NK-92 treated with Interleukin-12 subunit alpha and Interleukin-12 subunit beta, amount 100 ng/mL, for 24 hours (cell line): ENCODE measurements at places on chromosomes 2 and 18.

- DNase-seq: no peak
These were observed 10.2 kb upstream of the ZNF407 start for GRCh38 chr18:74587441-74587840.

DNA sequence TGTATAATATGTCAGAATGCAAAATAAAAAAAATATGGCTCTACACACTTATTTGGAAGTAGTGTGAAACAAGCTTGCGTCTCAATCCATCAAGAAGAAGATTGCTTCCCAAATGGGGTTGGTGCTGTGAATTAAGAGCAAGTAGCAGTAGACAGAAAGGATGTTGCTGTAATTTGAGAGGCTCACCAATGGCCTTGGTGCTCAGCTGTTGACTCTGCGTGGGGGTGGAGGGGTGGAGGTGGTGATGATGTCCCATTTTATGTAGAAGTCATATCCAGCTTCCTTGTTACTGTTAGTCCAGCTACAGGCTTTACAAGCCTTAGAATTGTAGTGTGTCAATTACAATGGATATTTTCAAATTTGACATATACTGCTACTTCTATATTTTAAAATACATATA is 223.4 kb upstream of the RND3 start:
- DNase-seq: no peak

DNA sequence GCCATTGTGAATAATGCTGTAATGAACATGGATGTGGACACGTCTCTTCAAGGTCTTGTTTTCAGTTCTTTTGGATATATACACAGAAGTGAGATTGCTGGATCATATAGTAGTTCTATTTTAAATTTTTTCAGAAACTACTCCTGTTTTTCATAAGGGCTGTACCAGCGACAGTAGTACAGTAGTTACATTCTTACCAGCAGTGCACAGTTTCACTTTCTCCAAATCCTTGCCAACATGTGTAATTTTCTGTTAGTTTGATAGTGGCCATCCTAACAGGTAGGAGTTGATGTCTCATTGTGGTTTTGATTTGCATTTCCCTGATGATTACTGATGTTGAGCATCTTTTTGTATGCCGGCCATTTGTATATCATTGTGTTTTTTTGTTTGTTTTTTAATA is 81.7 kb downstream of the EPC2 start:
- no peak for DNase-seq

- DNase-seq: no peak
These were observed 21.7 kb downstream of the MTA3 start for GRCh38 chr2:42590176-42590575.

GRCh38 chr2:29660201-29660600 is 261.2 kb downstream of the ALK start:
- no peak for DNase-seq

DNA sequence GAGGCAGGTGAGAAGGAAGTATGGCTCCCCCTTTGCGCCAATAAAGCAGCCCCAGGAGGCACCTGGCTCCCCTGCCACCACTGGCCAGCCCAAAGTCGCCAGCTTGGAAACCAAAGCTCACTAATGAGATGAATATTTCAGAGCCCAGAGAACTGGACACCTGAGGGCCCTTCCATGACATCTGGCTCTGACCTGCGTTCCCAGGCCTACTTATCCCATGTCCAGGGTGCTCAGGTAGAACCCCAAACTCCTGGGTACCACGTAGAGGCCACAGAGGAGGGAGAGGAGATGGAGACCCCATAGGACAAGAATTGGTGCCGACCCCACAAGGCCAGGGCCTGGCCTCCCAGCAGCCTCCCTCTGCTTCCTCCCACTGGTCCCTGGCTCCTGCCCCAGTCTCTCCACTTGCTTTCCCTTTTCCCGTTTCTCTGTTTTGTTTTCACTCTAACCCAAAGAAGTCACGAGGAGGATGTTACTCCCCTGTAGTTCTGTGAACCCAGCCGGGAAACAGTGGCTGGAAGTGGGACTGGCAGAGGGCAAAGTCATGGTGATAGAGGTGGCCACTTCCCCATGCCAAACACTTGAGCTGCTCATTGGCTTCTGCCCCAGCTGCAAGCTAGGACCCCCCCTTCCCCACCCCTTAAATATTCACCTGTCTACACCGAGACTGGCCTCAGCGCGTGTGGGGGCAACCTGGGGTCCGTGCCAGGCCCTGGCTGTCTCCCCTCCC is 820 bp downstream of the TMBIM1 start:
- no peak for DNase-seq

GRCh38 chr2:8260213-8260612 is 421.6 kb upstream of the ID2 start:
- DNase-seq: no peak

GRCh38 chr2:191917430-191917881 is 70.6 kb upstream of the CAVIN2 start:
- DNase-seq: no peak

DNA sequence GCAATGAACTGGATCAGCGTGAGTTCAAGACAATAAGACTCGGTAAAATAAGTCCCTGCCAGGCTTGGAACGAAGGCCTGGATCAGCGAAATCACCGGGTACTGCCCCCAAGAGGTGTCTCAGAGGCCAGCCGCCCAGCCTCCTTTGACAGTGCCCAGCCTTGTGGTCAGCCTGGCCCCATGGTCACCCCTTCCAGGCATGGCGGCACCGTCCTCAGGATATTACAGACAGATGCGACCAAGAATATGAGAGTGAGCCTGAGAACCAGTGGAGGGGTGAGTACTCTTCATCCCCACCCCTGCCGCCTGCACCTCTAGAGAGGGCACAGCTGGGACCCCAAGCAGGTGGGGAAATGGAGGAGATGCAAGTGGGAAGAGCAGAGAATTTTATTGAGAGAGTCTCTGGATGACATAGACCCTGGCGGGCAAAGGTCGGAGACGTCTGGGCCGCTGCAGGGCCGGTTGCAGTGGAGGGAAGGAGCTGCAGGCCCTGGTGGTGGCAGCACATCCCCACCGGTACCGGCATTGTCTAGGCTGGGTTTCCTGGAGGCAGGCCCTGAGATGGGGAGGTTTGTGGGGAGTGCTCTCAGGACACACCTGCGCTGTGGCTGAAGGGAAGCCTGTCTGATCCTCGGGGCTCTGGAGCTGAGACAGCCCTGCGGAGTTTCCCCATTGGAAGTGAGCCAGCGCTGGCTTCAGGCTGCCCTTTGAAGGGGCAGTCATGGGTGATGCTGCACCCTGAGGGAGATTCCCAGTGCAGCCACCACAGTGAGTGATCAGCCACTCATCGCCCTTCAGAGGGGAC is 190.0 kb downstream of the SEPTIN10 start:
- DNase-seq: no peak

- DNase-seq: no peak
These were observed 184.4 kb downstream of the CNTNAP5 start for GRCh38 chr2:124209441-124209840.

DNA sequence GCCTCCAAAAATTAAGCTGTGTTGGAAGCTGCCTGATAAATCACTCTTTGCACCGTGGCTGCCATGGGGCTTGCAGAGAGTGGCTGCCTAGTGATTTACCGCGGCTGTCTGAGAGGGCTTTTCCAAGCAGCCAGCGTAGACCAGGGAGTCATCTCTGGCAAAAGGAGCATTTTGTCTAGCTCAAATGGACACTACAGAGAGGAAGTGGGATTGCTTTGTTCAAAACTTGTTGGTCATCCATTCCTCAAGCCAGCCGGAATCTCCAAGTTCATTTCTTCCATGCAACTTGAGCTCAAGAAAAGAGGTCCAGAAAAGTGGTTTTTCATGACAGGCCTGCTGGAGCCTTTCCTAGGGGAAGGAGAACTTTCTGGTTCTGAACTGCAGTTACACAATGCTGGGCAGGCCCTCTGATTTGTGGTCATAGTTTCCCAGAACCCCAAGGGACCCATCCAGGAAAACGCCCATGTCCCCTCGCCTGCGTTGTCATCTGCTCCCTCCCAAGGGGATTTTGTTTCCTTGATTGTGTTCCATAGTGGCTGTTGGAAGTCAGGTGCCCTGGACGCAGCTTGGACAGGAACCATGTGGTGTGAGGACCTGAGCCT is 108.1 kb downstream of the TRIB2 start:
- no peak for DNase-seq

GRCh38 chr2:190183539-190183938 is 121.0 kb upstream of the MSTN start:
- no peak for DNase-seq

DNA sequence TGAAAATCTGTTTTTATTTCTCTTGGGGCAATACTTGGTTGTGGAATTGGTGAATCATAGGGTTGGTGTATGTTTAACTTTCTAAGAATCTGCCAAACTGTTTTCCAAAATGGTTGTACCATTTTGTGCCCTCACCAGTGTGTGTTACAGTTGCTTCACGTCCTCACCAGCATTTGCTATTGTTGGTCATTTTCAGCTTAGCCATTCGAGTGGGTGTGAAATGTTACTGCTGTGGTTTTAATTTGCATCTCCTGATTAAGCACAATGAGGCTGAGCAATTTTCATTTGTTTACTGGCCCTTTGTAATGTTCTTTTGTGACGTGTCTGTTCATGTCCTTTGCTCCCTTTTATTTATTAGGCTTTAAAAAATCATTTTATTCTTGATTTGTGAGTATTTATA is 49.7 kb downstream of the FOSL2 start:
- no peak for DNase-seq

- no peak for DNase-seq
These were observed 37.4 kb downstream of the DNMT3A start for GRCh38 chr2:25304321-25304720.

DNA sequence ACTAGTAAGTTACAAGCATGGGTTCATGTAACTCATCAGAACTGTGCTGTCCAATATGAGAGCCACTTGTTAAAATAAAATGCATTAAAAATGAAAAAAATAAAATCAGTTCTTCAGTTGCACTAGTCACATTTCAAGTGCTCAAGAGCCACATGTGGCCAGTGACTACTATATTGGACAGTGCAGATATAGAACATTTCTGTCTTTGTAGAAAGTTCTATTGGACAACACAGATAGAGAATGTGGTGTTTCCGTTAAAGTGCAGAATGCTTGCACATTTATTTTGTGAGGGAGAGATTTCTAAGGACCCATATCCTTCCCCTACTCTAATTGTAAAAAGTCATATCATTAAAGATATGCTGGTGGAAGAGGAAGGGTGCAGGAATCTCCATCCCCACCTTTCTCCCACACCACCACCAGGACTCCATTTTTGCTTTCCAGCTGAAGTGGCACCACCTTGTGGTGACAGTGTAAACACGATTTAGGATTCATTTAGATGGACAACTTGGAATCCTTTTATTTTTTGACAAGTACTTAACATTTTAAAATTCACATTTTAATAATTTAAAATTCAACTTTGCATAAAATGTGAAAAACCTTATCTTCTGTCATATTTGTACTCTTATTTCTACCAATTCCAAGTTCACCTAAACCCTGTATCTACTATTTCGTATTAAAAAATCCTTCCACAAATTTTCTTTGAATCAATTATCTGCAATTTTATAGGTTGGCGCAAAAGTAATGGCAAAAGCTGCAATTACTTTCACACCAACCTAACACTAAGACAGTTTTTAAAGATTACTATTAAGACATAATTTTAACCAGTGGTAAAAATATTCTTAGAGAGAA is 9.4 kb upstream of the CD302 start:
- no peak for DNase-seq

DNA sequence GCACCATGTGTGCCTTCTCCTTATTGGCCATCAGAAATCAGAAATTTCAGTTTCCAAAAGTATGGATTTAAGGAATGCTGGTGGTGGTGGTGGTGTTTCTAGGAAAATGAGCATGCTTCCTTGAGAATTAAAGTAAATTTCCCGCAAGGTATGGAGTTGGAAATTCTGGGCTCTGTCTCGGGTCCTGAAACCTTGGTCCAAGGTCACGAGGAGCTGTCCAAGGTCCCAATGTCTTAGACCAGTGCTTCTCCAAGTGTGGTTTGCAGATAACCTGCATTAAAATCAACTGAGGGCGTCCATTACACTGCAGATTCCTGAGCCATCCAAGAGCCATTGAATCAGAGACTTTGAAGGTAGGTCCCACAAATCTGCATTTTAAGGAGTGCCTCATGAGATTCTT is 210.9 kb upstream of the PKDCC start:
- DNase-seq: no peak

DNA sequence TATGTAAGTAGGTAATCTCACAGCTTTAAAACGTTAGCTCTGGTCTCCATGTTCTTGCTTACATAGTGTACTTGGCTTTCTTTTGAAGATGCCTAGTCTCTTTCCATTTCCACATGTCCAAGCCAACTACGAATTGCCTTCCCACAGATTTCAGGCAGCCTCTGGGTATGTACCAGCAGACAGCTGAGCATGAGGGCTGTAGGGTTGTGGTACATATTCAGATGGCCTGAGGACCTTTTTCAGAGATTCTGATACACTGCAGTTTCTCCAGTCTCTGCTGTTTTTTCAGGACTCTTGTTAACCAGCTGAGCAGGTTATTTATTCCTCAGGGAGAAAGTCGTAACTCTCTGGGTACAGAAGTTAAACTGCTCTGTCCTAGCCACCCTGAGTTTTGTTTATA is 3.1 kb upstream of the KCNJ13 start:
- DNase-seq: no peak

- DNase-seq: no peak
These were observed 91.4 kb upstream of the PXDN start for GRCh38 chr2:1835581-1836201.

GRCh38 chr2:128727404-128727803 is 408.7 kb upstream of the HS6ST1 start:
- no peak for DNase-seq

GRCh38 chr2:37168217-37168981 is 11.6 kb upstream of the EIF2AK2 start:
- DNase-seq: no peak

DNA sequence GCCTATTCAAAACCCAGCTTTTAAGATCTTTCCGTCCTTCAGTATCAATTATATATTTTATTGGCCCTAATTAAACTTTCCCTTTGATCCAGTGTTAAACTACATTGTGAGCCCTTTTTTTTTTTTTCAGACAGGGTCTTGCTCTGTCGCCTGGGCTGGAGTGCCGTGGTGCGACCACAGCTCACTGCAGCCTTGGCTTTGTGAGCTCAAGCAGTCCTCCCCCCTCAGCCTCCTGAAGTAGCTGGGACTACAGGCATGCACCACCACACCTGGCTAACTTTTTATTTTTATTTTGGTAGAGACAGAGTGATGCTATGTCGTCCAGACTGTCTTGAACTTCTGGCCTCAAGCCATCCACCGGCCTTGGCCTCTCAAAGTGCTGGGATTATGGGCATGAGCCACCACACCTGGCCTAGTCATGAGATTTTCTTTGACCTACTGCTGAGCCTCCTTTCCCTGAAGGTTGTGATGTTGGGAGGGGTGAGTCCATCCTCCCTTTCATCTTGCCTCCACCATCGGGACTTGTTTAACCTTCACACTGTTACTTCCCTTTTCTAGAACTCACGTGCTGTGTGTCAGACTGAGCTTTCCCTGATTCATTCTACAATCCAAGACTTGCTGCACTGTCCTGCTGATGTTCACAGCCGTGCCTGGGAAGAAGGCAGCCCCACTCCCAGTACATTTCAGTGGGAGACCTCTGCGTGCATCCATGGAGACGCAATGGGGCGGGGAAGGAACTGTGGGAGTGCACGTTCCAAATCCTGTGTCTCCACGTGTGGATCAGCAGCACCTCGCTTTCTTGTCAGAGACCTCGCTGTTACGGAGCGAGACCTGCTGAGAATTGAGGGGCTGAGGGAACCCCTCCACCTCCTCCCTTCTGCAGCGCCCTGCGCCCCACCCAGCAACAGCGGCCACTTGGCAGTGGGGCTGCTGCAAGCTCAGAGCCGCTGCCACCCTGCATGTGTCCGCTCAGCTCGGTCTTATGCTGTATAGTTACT is 10.8 kb downstream of the OXER1 start:
- DNase-seq: no peak

- no peak for DNase-seq
These were observed 4.7 kb downstream of the FMNL2 start for GRCh38 chr2:152339556-152340286.

- DNase-seq: no peak
These were observed 95.0 kb downstream of the HDAC4 start for GRCh38 chr2:239305771-239306170.
